ENCODE measurements at places on chromosomes 13 and 19.

DNA sequence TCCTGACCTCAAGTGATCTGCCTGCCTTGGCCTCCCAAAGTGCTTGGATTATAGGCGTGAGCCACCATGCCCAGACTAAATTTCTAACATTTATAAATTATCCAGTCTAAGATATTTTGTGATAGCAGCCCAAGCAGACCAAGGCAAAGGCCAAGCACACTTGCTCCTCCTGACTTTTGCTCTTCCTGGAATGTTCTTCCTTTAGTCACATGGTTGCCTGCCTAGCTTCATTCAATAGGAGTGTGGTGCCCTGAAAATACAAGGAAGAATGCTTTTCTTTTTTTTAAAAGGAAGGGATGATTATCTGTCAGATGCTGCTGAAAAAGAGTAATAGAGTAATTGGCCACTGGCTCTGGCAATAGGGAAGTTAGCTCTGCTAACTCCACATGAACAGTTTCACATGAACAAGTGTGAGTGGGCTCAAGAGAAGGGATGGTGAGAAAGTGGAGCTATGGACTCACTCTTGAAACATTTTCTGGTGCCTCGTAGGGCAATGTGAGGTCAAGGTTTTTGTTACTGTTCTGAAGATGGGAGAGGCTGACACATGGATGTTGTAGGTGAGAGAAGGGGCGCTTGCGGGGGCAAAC lies 47.1 kb downstream of the USPL1 start:
- DNase-seq: no peak

GRCh38 chr13:59408738-59409137 lies 755.0 kb downstream of the DIAPH3 start:
- DNase-seq: no peak

- no peak for DNase-seq
Measured at GRCh38 chr19:45322744-45323281, at the start of gene CKM. CKM (minus strand) TSS chr19:45322875; CDS start chr19:45319713, 3,162 bp downstream.

DNA sequence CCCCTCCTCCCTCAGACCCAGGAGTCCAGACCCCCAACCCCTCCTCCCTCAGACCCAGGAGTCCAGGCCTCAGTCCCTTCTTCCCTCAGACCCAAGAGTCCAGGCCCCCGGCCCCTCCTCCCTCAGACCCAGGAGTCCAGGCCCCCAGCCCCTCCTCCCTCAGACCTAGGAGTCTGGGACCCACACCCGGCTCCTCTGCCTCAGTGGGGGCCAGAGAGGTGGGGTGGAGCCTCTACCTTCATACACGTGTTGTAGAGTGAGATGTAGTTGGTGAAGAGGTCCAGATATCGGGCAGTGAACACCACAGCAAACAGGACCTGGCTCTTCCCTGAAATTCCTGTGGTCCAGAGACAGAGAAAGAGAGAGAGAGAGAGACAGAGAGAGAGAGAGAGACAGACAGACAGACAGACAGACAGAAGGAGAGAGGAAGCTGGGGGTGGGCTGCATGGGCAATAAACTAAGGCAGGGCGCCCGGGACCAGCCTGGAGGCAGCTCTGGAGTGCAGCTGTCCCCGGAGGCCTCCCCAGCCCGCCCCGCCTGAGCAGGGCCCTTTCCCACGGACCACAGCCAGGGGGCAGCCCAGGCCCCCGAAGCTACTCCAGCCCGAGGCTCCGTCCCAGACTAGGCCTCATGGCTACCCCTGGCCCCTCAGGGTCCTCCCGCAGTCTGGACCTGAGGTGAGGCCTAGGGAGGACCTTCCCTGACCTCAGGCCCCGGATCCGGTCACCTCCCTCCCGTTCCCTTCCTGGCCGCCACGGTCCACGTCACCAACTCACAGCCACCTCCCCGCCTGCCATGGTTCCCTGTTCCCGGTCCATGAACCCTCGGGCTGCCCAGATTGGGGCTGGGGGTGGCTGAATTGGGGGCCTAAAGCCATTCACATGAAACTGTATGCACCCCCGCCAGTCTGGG lies 907 bp downstream of the KDELR1 start:
- peak; percentile 80 for DNase-seq

- peak; percentile 39 for DNase-seq
Measured at GRCh38 chr13:45327253-45327955, 13.6 kb downstream of the TPT1 start.

GRCh38 chr19:18110609-18111232 lies 13.1 kb downstream of the MAST3 start:
- DNase-seq: peak; percentile 60

DNA sequence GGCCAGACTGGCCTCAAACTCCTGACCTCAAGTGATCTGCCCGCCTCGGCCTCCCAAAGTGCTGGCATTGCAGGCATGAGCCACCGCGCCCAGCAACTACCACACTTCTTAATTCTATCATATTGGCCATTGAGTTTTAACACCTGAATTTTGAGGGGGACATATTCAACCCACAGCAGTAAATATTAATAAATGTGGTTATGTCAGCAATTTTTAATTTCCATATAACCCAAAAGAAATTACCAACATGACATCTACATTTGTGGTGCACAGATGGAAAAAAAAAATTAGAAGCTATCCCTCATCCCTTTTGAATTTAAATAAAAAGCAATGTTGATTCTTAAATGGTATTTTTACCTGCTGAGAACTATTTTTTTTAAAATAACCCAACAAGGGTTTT lies 88.7 kb downstream of the SLITRK6 start:
- no peak for DNase-seq

GRCh38 chr19:38134540-38135149 lies 89.4 kb downstream of the DPF1 start:
- DNase-seq: peak; percentile 72

GRCh38 chr13:31742097-31742734 lies 2.9 kb downstream of the RXFP2 start:
- DNase-seq: peak; percentile 86

- DNase-seq: no peak
Measured at GRCh38 chr13:111922086-111922485, 144.9 kb upstream of the SOX1 start.

DNA sequence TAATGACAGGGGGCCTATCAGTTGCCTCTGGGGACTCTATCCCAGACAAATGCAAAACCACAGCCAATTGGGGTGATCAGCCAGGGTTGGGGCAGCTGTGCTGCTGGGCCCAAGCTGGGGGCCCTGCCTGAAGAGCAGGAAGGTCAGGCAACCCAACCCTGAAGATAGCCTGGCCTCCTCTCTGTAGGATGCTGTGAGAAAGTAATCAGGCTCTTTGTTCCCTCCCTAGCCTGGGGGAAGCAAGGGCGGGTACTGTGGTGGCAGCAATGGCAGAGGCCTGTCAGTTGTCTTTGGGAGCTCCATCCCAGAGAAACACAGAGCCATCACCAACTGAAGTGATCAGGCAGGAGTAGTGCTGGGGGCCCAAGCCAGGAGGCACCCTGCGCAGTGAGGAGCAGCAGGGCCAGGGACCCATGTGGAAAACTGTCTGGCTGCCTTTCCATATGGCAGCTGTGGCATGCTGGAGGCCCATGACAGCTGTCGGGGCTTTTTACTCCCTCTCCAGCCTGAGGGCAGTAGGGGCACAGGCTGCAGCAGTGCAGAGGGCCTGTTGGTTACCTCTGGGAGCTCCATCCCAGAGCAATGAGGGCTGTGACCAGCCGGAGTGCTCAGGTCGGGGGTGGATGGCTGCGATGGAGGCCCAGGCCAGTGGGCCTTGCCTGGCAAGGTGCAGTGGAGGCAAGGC lies 73.6 kb upstream of the ATP12A start:
- peak; percentile 16 for DNase-seq

DNA sequence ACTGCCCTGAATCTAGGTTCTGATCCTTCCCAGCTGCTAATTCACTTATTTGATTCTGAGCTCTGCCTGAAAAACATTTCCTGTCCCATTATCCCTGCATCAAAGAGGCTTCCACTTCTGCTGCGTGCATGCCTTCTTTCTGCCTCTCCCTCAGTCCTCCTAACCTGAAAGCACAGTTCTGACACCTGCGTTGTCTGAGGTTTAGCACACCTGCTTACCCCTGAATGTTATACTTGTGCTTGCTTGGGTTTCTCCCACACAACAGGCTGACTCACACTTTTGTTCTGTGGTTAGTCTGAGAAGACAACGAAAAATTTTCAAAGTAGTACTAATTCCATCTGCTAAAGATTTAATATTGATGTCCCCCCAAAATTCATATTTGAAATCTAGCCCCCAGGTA lies 3.1 kb upstream of the SOHLH2 start:
- DNase-seq: no peak

GRCh38 chr19:55902080-55902751 lies 29.9 kb downstream of the NLRP13 start:
- no peak for DNase-seq

- DNase-seq: peak; percentile 69
Measured at GRCh38 chr19:48506138-48506733, 5.4 kb downstream of the LMTK3 start.

- peak; percentile 43 for DNase-seq
Measured at GRCh38 chr19:21566073-21566472, 60.7 kb downstream of the ZNF429 start.

DNA sequence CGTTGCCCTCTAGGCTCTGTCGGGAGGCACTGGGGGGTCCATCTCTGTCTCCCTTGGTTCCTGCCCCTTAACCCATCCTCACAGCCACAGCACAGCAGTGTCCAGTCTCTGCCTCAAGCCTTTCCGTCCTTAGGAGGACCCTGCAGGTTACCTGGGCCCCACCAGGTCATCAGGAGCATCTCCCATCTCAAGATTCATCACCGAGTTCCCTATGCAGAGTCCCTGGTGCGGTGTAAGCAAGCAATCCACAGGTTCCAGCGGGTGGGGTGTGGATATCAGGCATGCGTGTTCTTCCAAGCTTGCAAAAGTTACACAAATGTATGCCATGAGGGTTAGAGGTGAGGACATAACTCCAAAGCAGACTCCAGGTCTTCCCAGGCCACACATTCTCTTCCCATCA lies 20.9 kb upstream of the GAS6 start:
- no peak for DNase-seq

DNA sequence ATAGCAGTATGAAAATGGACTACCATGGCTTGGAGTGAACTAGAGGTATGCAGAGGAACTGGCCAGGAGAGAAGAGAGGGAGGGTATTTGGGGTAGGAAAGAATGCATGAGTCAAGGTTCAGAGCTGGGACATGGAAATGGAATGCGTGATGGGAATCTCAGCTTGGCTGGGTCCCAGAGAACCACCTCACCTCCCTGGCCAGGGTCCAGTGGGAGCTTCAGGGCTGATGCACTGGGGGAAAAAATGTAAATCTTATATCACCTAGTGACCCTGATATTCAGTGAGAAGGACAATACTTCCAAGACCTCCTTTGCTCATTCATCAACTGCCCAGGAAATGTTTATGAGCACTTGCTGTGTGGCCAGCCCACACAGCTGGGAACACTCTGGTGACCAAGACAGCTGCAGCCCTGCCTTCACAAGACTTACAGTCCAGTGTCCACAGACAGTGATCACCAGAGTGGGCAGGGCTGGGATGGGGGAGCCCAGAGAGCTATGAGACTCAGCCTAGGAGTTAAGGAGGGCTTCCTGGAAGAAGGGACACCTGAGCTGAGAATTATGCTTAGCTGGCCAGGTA lies 12.8 kb downstream of the IGSF23 start:
- no peak for DNase-seq

DNA sequence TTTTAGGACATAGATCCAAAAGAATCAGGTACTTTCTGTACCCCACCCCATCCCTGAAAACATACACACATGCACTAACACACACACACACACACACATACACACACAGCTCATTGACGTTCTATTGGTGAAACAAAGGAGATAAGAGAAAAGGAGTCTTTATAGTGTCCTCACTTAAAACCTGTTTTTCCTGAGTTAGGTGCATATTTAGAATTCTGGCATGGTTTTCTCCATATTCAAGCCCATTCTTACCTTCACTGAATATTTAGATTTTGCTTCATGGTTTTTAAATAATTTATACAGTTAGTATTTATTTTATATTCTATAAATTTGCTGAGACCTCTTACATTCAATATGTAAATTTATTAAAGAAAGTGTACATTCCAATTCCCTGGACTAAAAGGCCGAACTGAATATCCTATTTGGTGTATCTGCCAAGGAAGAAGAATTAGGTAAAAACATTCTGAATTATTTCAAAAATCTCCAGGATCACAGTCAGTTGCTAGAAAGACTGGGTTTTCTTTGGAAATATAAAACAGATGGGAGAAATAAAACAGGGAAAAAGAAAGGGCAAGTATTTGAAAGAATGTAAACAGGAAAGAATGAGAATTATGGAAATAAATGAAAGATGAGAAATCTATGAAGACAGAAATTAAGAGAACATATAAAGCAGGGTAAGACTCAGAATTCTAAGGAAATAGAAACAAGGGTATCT lies 556.2 kb downstream of the KCTD12 start:
- no peak for DNase-seq

- peak; percentile 86 for DNase-seq
Measured at GRCh38 chr19:16586991-16587832, 15.0 kb upstream of the SLC35E1 start.

GRCh38 chr13:89899302-89900103 lies 1448.0 kb upstream of the MIR17HG start:
- DNase-seq: no peak

GRCh38 chr19:38216785-38217641 lies 7.0 kb downstream of the DPF1 start:
- no peak for DNase-seq

GRCh38 chr19:7870571-7871436 lies 3.4 kb downstream of the PRR36 start:
- DNase-seq: peak; percentile 86

DNA sequence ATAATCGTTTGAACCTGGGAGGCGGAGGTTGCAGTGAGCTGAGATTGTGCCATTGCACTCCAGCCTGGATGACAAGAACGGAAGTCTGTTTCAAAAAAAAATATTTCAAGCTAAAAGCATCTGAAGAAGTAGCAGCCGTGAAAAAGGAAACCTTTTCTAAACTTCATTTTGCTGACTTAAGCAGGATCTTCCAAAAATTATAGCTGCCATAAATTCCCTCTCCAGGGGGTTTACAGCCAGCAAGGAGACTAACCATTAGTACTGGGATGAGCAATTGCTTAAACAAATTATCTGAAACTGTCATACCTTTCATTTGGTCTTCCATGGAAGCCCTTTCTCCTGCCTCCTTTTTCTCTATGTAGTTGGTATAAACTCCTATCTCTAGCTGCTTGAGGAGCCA lies 69.9 kb upstream of the TSC22D1 start:
- DNase-seq: no peak

Measured in NCI-H82 (cell line).